ENCODE measurements at places on chromosomes 6 and 20.

DNA sequence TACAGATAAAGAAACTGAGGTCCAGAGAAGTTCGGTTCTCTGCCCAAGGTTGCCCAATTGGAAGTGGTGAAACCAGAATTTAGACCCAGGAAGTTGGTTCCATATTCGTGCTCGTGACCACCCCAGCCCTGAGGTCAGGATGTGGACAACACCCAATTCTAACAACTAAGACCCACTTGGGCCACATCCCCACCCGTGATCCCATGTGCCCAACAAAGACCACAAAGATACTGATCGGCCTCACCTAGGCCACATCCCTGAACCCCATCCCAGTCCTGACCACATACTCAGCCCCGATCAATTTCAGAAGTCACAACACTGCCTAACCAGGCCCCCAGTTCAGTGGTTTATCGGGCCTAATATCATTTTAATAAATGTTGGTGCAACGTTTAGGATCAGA lies 138.4 kb downstream of the PREX1 start:
- DNase-seq = peak; percentile 19

DNA sequence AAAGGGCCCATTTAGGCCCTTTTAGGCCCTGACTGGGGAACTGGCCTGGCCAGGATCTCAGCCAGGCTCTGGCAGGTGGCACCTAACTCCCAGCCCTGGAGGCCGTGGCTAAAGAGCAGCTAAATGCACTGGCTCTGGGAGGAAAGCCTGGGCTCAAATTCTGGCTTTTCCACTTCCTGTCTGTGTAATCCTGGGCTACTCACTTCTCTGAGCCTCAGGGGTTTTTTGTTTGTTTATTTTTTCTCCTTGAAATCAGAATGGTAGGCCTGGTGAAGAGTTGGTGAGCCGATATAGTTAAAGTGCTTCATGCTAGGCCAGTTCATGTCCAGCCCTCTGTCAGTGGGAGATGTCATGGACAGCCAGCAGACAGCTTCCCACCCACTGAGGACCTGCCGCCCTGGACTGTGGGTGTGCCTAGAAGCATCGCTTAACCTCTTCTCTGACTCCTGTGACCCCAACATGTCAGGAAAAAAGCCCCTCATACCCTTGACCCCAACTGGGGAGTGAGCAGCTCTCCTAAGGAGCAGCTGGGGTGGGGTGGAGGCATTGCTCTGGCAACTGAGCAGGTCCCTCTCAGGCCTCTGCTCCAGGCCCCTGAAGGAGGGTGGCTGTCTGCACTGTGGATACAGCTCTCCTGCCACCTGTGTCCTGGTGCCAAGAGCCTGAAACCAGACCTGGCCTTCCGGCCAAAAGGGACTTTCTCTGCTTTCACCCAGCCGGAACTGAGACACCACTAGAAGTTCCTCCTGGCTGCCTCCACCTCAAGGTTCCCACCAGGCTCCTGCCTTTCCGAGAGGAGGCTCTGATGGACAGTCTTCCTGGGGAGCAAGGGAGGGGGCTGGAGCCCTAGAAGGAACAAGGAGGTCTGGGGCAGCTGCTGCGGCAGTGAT lies 57.2 kb upstream of the MYL9 start:
- DNase-seq = no peak

- DNase-seq = peak; percentile 18
Measured at GRCh38 chr6:144566868-144567615, 281.9 kb downstream of the UTRN start.

GRCh38 chr20:62146019-62146755 lies 2.6 kb downstream of the SS18L1 start:
- DNase-seq = no peak

Measured in CD4-positive, alpha-beta T cell treated with Interleukin-4 for 1 hour (primary cell).